ENCODE measurements at places on chromosomes 4 and X. TPM values are rescaled to one million over a fixed set of nuclear protein-coding genes. Genes with fewer than 3 reads are reported as not detected.

DNA sequence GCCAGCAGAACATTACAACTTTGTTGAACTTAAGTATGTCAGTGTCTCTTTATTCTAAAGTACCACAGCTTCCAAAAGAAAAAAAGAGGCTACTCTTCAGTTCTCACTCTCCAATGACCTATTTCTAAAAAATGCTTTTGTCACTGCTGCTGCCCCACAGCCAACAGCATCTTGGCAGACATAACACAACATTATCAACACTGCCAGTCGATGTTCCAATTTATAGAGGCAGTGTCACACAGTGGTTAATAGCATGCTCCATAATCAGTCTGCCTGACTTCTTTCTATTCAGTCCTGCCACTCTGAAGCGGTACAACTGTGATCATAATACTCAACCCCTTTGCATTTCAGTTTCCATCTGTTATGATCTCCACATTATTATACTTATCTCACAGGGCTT is 69.2 kb downstream of the PLS3 start:
- DNase-seq: no peak

- no peak for DNase-seq
Measured at GRCh38 chrX:78687586-78687985, 28.5 kb upstream of the RTL3 start.

The KLHL15 gene
- total RNA-seq: 6.0 TPM

GRCh38 chrX:74613370-74614092 is 893 bp downstream of the RLIM start:
- DNase-seq: no peak

GRCh38 chr4:136651278-136651667 is 881.0 kb downstream of the PCDH18 start:
- DNase-seq: no peak

The NIPAL1 gene
- total RNA-seq: 0.53 TPM

GRCh38 chr4:1576304-1576960 is 107.7 kb downstream of the FAM53A start:
- DNase-seq: peak; percentile 22

- DNase-seq: no peak
Measured at GRCh38 chrX:129646566-129647417, 8.0 kb downstream of the APLN start.

DNA sequence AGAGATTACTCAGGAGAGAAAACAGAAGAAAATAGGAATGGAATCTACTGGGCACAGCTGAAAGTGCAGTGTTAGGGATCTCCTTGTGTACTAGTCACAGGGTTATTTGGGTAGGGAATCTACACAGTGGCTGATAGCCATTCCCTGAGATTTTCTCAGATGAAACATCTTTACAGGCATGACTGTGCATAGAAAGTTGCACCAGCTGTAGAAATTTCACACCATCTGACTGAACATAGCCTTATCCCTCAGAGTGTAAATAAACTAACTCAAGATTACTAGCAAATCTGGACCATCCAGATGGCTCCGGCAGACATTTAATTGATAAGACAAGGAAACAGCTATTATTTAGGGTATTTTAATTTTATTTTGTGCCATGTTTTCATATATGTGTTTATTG is 2053.5 kb upstream of the TENM3 start:
- DNase-seq: no peak

GRCh38 chr4:101846550-101846949 is 56.0 kb downstream of the BANK1 start:
- DNase-seq: no peak

- no peak for DNase-seq
Measured at GRCh38 chr4:90030953-90031352, 96.2 kb upstream of the CCSER1 start.

DNA sequence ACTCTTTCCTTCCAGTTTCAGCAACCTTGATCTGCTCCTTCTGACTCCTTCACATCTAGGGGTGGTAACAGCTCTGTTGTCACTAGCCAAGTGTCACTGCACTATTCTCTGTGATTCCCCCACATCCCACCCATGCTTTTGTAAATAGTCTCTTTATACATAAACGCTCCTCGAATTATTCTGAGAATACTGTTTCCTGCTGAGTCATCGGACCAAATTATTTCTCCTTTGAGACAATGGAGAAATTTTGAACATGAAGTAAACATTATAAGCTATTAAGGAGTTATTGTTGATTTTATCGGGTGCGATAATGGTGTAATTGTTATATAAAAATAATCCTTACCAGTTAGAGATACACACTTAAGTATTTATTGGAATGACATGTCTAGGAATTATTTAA is 245.1 kb upstream of the RPS6KA3 start:
- no peak for DNase-seq

- no peak for DNase-seq
Measured at GRCh38 chr4:4524364-4524763, 17.5 kb downstream of the STX18 start.

DNA sequence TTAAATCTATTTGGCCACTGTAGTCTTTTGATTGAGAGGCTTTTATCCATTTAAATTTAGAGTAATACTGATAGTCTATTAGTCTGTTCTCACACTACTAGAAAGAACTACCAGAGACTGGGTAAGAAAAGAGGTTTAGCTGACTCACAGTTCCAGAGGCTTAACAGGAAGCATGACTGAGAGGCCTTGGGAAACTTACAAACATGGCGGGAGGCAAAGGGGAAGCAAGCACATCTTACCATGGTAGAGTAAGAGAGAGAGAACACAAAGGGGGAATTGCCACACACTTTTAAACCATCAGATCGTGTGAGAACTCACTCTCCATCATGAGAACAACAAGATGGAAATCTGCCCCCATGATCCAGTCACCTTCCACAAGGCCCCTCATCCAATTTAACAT is 410.9 kb downstream of the PDGFC start:
- DNase-seq: no peak

The PPBP gene
- total RNA-seq: not detected

GRCh38 chr4:23700197-23700596 is 189.7 kb downstream of the PPARGC1A start:
- no peak for DNase-seq

The RGS12 gene
- 16.6 TPM for total RNA-seq

GRCh38 chrX:87736576-87736975 is 219.0 kb downstream of the KLHL4 start:
- DNase-seq: no peak

The CT45A6 gene
- not detected for total RNA-seq

DNA sequence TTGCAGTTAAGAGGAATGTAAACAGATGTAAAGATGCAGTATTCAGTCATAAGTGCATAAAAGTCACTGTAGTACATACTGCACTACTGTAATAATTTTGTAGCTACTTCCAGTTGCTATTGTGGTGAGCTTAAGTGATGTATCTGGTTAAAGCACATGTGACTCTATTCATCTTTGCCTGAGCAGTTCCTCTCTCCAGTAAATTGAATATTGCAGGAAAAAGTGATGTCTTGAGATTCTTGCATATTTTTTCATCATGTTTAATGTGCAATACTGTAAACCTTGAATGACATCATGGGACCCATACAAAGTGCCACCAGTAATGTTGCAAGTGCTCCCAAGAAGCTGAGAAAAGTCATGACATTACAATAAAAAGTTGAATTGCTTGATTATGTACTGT is 9.6 kb downstream of the UBA6 start:
- no peak for DNase-seq

- peak; percentile 70 for DNase-seq
Measured at GRCh38 chr4:16897991-16898827, at the start of gene LDB2. Gene LDB2 (minus strand): TSS chr4:16898645.

The FIP1L1 gene
- total RNA-seq: 24.9 TPM

The STARD8 gene
- 13.2 TPM for total RNA-seq
